Stimulated activated CD4-positive, alpha-beta T cell treated with anti-CD3 and anti-CD28 coated beads, Interleukin-1b, Interleukin-23, amount 100 ng/mL, for 1 hour (primary cell): ENCODE measurements at places on chromosomes 7 and 10.

DNA sequence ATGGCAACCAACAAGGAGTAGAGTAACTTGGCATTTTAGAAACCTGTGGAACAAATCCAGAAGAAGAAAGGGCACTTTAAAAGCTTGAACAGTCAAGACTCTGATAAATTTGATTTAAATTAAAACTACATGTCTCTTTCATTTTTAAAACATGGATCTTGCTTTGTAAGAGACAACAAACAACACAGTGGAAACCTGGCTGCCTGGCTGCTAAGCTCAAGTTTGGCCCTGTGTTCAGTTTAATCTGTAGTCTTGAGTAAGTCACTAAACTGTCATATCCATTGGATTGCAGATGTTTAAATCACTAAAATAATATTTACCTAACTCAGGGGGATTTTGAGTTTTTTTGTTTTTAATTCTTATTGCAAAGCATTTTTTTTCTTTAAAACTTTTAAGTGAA lies 374.9 kb upstream of the SEMA3D start:
- DNase-seq: no peak

DNA sequence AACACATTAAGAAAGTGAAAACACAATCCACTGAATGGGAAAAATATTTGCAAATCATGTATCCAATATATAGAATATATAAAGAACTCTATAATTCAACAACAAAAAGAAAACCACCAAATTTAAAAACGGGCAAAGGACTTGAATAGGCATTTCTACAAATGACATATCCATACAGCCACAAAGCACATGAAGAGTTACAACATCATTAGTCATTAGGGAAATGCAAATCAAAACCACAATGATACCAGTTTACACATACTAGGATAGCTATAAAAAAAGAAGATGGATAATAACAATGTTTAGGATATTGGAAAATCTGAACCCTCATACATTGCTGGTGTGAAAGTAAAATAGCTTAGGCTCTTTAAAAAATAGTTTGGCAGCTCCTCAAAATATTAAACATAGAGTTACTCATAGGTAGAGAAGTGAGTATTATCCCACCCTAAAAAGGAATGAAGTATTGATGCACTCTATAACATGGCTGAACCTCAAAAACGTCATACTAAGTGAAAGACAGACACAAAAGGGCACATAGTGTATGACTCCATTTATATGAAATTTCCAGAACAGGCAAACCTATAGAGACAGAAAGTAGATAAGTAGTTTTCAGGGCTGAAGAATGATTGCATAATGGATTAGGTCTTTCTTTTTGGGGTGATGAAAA lies 4.5 kb downstream of the ZPBP start:
- DNase-seq: no peak

DNA sequence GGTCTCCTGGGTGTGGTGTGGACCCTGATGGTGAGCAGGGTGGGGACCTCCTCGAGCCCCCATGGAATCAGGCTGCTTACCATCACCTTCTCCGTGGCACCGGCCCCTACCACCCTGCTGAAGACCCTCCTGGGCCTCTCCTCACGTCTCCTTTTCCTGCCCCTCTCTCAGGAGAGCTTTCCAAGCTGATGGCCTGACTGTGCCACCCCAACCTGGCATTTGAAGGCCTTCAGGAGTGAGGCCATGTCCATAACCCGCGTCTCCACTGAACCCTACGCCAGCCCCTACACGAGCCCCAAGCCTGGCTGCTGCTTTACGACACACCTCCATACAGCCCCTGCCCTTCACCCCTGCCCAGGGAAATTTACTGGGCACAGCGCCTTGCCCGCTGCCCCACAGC lies 55.4 kb downstream of the ZRANB1 start:
- no peak for DNase-seq

DNA sequence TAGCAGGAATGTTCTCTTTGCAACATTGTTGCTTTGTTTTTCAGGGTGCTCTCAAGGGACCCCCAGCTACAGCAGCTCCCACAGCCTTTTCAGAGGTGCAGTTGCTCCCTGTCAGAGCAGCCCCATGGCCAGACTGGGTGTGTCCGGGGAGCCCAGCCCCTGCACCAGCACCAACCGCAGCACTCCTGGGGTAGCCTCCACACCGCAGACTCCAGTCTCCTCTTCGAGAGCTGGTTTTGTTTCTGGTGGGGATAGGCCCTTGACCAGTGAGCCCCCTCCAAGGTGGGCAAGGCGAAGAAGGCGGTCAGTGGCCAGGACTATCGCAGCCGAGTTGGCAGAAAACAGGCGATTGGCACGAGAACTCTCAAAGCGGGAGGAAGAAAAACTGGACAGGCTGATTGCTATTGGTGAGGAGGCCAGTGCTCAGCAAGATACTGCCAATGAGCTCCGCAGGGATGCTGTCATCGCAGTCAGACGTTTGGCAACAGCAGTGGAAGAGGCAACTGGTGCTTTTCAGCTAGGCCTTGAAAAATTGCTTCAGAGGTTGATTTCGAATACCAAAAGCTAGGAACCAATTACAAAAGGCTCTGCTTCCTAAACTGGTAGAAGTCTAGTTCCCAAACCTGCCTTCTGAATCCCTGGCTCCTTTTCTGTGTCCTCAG lies 5.4 kb downstream of the HSPA14 start:
- no peak for DNase-seq
